ENCODE measurements at places on chromosomes 5 and 9.

- DNase-seq: no peak
Observed at GRCh38 chr9:105205787-105206495, 38.5 kb upstream of the SLC44A1 start.

GRCh38 chr9:37582548-37583157, 6.5 kb upstream of the FBXO10 start:
- no peak for DNase-seq

- DNase-seq: no peak
Observed at GRCh38 chr9:100459963-100460362, 13.0 kb upstream of the TMEFF1 start.

DNA sequence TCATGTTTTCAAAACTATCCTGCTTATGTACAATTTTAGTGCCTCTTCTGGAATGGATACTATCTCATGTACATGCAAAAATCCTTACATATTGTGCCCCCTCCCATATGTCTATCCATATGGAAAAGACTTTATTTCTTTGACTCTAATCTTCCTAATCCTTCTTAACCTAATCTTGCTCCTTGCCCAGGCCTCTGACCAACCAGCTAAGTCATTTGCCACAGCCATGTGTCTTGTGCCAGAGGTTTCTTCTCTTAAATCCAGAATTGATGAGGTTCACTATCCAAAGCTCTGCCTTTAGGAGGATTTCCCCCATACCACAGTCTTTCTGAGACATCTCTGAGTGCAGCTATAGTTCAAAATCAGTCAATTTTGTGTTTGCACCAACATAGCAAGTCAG, 68.9 kb upstream of the RNF180 start:
- DNase-seq: no peak

DNA sequence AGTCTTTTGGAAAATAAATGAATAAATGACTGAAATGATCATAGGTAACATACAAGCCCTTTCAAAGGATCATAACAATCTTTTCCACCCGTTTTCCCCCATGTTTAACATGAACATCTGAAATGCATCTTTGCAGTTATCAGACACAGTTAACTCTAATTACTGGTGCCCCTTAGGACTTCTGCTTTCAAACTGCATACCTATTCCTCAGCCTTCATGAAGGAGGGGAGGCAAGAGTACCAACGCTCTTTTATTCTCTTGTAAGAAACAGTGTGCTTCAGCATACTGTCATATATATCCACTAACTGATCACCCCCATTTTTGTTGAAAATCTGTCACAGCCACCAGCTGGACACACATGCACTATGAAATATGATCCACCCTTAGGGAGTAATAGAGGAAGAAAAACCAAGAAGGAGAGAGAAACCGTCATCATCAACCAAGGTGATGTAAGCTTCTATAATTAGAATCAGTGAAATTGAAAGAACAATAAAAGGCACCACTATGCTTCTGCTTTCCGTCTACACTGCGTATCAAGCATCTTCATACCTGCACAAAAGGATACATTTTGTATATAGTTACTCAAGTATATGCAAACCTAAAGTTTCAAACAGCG, 98.7 kb downstream of the RAPGEF6 start:
- DNase-seq: no peak

GRCh38 chr5:65778126-65778525, 56.1 kb downstream of the NLN start:
- no peak for DNase-seq

DNA sequence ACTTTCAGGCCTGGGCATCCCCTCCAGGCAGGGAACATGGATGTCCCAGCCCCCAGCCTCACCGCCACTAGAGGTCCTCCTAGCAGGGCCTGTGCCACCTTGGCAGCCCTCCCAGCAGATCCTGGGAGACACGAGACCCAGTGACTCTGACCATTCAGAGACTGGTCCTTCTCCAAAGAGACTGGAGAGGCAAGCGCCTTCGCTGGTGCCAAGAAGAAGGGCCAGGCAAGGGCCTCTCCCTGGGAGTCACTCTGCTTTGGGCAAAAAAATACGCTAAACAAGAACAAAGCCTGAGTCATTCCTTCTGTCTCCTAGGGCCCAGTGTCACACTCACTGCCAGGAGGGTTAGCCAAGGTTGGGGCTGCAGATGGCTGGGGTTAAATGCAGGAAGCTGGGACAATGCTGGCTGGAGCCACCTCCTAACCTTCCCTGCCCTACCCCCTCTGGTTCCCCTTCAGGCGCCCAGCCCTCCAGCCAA, 35.3 kb upstream of the SMIM23 start:
- DNase-seq: peak; percentile 12

- DNase-seq: no peak
Observed at GRCh38 chr5:160315968-160316367, 3.6 kb upstream of the CCNJL start.

- no peak for DNase-seq
Observed at GRCh38 chr5:60688980-60689379, 11.0 kb downstream of the DEPDC1B start.

GRCh38 chr9:130869250-130869649, 27.4 kb downstream of the QRFP start:
- no peak for DNase-seq

GRCh38 chr5:59293700-59294099, 599.8 kb downstream of the PDE4D start:
- DNase-seq: peak; percentile 60

DNA sequence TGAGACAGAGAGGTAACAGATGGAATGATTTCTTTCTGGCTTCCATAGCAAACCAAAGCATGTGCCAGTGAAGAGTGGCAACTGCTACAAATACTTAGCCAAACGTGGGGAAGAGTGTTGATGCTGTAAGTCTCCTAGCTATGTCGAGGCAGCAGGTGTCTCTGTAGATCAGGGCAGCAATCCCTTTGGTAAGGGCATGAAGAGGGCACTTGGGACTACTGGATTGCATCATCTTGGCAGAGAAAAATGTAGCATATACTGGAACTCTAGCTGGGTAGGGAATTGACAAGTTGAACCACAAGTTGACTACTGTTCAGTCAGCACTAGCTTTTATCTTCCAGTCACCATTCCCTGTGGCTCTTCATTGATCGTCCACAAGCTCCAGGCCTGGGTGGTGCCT, 75.8 kb downstream of the GHR start:
- no peak for DNase-seq

DNA sequence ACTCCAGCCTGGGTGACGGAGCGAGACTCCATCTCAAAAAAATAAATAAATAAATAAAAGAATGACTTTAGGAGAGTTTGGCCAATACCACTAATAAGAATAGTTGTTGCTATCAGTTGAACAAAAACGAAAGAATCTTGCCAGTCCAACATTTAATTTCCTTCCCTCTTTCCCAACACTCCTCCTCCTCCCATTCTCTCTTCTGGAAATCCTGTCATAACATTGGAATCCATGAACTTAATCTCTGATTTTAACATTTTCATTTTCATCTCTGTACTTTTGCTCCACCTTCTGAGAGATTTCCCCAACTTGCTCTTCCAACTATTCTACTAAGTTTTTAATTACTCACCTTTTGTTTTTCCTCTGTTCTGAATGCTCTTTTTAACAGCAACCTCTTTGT, 42.8 kb upstream of the CDK20 start:
- no peak for DNase-seq

DNA sequence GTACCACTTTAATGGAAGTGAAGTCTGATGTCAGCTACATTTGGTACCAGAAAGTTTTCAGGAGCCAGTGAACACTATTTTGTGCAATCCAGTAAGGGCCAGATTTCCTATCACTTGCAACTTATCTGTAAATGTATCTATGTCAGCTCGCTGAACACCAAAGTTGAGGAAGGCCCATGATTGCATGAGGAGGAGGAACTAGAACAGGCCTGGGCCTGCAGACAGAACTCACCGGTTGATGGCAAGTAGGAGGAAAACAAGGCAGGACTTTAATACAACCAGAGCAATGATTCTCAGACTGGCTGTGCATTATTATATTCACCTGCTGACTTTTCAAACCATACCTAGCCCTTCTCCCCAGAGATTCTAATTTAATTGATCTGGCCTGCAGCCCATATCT, 540.2 kb downstream of the CETN3 start:
- DNase-seq: no peak

DNA sequence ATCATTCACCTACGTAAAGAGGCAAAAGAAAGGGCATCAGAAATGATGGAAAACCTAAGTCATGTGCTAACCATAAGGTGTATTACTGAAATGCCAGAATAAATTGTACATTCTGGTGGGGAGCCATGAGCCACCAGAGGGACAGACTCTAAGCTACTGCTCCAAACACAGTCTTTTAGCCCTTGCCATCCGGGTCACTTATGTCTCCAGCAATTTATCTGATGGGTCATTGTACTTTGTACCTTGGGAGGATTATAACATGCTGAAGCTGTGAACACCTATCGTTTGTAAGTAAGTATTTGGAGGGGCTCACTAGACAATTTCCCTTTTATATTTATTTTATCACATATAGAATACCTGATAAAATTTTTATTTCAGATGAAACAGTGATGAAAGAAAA, 495.1 kb downstream of the KIF4B start:
- no peak for DNase-seq

GRCh38 chr9:136761545-136761981, 2.8 kb downstream of the LCN15 start:
- DNase-seq: no peak

DNA sequence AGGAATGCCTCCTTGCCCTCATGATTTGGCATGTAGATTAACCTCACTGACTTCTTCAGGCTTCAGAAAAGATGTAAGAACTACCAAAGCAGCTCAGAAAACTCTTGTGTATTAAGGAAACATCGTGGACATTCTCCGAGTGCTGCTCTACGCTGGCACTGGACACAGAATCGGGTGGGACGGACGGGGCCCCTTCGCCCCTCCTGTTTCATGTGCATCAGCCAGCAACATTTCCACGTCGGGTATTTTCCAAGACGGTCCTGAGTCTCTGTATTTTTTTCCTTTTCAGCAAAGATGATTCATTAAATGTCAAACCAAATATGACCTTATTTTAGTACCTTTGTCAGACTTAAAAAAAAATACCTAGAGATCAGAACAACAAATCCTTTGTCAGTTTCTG, 583.6 kb downstream of the CCDC171 start:
- no peak for DNase-seq

DNA sequence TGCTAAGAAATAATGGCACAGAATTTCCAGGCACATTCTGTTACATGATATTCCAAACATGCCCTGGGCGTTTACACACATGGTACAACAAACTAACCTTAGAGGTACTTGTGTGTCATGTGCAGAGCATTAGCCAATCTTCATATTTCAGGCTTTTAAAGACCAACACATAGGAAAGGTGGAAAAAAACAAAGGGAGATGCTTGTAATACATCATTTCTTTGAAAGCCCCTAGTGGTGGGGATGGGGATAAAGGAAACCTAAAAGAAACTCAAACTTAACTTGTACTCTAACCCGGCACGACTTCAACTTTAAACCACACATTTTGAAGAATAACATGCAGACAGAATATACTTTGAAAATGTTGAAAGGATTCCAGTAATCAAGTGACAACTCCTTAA, 133.6 kb downstream of the PTPRD start:
- DNase-seq: no peak

DNA sequence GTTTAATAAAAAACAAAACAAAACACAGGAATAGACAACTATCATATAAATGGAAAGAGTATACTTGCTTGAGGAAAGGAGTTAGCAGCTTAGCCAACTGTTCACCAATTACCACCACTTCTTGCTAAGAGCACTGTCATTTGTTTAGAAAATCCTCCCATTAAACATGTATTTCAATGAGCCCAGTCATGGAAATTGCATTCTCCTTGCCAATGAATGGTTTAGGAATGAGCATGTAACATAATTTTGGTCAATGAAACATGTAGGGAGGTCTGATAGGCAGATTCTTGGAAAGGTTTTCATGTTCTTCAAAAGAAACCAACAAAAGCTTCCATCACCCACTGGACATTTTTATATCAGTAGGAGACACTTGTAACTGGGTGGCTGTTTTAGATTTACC, 502.8 kb upstream of the PAPPA start:
- no peak for DNase-seq

DNA sequence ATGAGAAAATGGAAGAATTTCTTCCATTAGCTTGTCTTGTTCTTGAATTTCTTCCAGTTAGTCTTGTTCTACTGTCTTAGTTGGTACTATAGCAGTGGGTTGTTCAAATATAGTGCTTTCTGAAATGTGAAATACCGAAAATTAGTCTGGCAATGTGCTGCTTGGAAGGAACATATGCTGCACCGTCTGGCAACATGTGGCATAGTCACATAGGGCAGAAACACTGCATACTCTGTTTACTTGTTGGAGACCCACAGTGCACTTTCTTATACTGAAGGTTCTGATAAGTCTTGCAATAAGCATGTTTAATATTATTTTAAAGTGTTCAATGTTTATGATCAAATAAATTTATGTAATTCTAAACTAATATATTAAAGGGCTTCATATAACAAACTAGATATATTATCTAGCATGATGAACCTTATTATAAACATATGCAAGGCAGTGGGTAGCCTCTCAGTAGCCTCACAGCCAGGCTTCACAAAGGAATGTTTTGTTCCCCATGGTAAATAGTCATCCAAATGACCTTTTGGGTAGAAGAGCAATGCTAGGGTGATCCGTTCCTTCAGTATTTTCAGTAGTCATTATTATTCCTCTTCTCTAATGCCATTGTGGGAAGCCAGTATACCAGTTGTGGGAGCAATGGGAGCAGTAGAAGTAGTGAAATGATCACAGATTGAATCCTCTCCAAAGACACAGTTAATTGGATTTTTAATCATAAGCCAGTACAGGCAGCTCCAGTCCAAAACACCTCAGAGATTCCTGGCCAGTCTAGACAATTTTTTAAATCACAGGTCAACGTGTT, 1106.7 kb downstream of the DTWD2 start:
- no peak for DNase-seq

- no peak for DNase-seq
Observed at GRCh38 chr5:40983781-40984180, 74.5 kb downstream of the C7 start.

DNA sequence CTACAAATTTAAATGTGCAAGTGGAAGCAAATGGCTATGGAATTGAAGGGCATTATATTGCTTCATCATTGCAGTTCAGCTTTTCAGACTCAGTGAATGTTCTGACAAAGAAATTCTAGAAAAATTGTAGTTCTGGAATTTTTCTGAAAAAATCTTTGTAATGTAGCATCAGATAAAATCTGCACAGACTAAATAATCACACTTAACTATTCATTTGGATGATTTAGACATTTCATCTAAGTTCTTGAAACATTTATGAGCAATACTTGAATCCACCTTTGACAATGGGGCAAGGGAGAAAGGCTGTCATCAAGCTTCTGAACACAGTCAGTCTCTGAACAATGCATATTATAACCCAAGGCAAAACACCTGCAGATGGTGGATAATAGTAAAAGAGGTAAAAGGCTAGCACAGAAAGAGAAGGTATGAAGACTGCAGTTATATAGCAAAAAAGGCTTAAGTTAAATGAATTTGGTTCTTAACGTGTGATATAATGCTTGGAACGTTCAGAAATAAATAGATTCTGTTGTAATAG, 1352.0 kb upstream of the NUDT12 start:
- no peak for DNase-seq

- no peak for DNase-seq
Observed at GRCh38 chr9:14014218-14014617, 299.7 kb downstream of the NFIB start.

All from activated CD8-positive, alpha-beta T cell treated with anti-CD3 and anti-CD28 coated beads for 36 hours (primary cell).